GM18507 (cell line): ENCODE measurements at places on chromosomes 16 and 17.

- no peak for DNase-seq
These were observed 31.7 kb downstream of the CNGB1 start for GRCh38 chr16:57938936-57939871.

- no peak for DNase-seq
These were observed 57.6 kb downstream of the PRMT7 start for GRCh38 chr16:68368301-68368888.

GRCh38 chr17:41959030-41959335 lies 7.6 kb upstream of the CNP start:
- DNase-seq, result no peak

GRCh38 chr16:72764015-72764654 lies 283.8 kb downstream of the ZFHX3 start:
- DNase-seq, result no peak

DNA sequence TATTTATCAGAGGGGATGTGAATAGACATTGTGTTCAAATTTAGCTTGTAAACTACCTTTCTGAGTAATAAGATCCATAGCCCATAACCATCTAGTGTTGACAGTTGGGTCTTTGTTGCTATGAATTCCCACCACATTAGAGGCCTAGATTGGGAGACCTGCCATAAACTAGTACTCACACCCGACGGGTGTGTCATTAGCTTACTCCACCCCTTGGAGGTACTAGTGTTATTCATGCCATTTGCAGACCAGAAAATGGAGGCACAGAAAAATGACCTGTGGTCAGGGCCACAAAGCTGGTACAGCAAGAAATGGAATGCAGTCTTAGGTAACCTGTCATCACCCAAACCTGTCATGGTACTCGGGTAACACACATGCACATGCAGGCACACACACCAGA lies 41.3 kb upstream of the BCAR1 start:
- no peak for DNase-seq
